Ovary (tissue), 10 donors: ENCODE measurements at places on chromosomes 3 and 15. TPM values are rescaled to one million over a fixed set of nuclear protein-coding genes. Genes with fewer than 3 reads are reported as not detected.

GRCh38 chr3:128270559-128271492 is 117.5 kb downstream of the EEFSEC start:
- DNase-seq, result no peak
- H3K27ac ChIP-seq, result no peak overlapping the region
- no peak overlapping the region for H3K4me3 ChIP-seq
- no peaks in the 10 kb centered on the region for H3K27me3 ChIP-seq
- no peaks in the 10 kb centered on the region for H3K36me3 ChIP-seq
- peaks cover 12% of the 10 kb centered on the region for H3K4me1 ChIP-seq

Gene NPAP1
- total RNA-seq, result 0.69 TPM

Gene ACAD9
- 39.0 TPM for total RNA-seq

DNA sequence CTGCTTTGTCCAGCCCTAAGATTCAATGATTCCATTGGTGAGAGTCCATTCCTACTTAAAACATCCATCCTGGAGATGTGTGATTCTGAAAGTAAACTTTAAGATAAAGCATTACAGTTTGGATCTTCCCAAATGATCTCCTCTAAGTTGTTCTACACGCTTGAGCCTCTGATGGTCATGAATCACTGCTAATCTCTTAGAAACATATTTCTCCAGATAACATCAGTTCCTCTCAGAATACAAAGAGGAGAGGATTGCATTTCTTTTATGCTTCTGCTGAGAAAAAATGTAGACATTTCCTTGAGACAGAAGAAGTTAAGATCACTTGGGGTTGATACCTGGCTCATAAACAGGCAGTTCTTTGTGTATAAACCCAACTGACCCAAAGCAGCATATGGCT is 281.2 kb upstream of the DPH6 start:
- no peaks in the 10 kb centered on the region for H3K27me3 ChIP-seq
- no peaks in the 10 kb centered on the region for H3K36me3 ChIP-seq
- no peak overlapping the region for H3K27ac ChIP-seq
- H3K4me1 ChIP-seq, result peaks cover 5% of the 10 kb centered on the region
- no peak overlapping the region for H3K4me3 ChIP-seq
- DNase-seq, result no peak

- H3K27me3 ChIP-seq, result no peaks in the 10 kb centered on the region
- peaks cover 8% of the 10 kb centered on the region for H3K4me1 ChIP-seq
- H3K27ac ChIP-seq, result no peak overlapping the region
- no peaks in the 10 kb centered on the region for H3K36me3 ChIP-seq
- no peak for DNase-seq
Measured at GRCh38 chr15:62509395-62509958, 344.4 kb upstream of the C2CD4B start.

DNA sequence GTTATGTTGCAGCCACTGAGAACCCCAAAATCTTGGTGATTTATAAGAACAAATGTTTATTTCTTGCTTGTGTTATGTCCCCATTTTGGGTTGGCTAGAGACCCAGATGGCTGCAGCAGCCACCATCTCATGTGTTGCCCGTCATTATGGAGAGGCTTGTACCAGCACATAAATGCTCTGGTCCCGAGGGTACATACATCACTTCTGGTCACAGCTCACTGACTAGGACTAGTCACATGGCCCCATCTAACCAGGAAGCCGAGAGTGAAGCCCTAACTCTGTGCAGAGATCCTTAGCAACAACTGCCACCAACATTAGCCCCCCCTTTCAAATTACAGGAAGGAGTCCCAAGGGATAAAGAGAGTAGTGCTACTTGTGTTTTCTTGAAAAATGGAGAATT is 25.5 kb upstream of the HACD2 start:
- H3K4me1 ChIP-seq, result peaks cover 4% of the 10 kb centered on the region
- no peak for DNase-seq
- H3K27me3 ChIP-seq, result no peaks in the 10 kb centered on the region

Gene SLC7A14
- total RNA-seq, result not detected
